ENCODE measurements at places on chromosomes 6 and 20. TPM values are rescaled to one million over a fixed set of nuclear protein-coding genes. Genes with fewer than 3 reads are reported as not detected.

TREM2 gene
- 26.7 TPM for total RNA-seq

PRSS35 gene
- 2.8 TPM for total RNA-seq

MEI4 gene
- 0.17 TPM for total RNA-seq

RIPPLY2 gene
- not detected for total RNA-seq

PCK1 gene
- 27.0 TPM for total RNA-seq

BLOC1S5 gene
- 10.8 TPM for total RNA-seq

CST7 gene
- total RNA-seq = 4.3 TPM

KCNQ2 gene
- 0.46 TPM for total RNA-seq

SIRPD gene
- total RNA-seq = 0.40 TPM

RAB32 gene
- total RNA-seq = 31.1 TPM

ULBP1 gene
- total RNA-seq = 0.09 TPM

TAGAP gene
- total RNA-seq = 8.1 TPM

PAK5 gene
- total RNA-seq = 12.5 TPM

SLC23A2 gene
- 15.1 TPM for total RNA-seq

GRIK2 gene
- total RNA-seq = 1.2 TPM
